ENCODE measurements at places on chromosomes 16 and 17.
A peak's percentile ranks its signal among the peaks of the same experiment; 100 is the strongest.

DNA sequence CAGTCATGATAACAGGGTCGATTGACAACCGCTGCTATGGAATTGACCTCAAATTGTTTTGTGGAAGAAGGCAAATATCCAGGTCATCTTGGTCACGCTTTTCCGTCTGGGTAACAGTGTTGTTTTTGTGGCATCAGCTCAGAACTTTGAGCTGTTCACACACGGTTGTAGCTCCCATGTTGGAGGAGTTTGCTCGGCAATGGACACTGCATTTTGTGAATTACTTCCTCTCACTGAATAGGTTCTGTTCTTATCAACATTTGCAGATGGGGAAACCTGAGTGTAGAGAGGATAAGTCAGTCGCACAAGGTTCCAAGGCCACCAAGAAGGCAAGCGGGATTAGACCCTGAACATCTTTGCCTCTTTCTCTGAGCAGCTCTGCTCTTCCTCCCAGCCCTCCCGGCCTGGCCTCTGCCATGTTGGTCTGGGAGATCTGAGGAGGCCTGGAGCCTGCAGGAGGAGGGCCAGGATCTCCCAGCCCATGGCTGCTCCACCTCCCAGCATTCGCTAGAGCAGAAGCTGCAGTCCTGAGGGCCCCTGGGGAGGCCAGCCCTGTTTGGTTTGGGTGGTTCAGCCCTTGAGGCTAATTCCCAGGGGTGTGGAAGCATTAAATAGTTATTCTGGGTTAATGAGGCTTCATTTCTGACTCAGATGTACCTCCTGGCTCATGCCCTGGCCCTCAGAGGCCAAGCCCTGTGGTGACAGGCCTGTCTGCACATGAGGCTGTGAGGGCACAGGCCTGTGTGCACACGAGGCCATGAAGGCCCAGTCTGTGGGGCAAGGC lies 154.1 kb upstream of the PLCG2 start:
- DNase-seq: no peak

DNA sequence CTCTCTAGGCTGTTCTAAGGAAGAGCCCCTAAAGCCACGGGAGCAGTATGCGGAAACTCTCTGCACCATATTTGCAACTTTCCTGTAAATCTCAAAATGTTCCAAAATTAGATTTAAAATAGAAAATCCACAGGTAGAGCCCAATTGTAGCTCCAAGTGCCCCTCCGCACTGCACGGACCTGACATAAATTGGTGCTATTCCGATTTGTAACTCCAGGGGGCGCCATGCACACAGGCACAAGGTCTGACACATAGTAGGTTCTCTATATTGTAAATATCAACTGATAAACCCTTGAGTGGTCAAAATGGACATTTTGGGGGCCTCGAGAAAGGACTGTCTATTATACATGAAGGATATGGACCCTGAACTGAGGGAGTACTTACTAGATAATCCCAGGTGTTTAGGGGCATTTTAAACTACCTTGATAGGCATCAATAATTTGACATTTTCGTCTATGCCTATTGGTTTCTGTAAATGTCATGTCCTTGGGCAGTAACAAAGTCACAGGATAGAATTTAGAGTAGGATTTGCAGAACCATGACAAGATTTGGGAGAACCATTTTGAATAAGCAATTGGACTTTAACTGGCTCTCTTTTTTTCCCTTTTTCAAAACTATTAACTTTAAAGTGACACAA lies 36.6 kb upstream of the TMEM132E start:
- peak; percentile 62 for DNase-seq

GRCh38 chr16:79599837-79600637 lies 500 bp downstream of the MAF start:
- DNase-seq: peak; percentile 49

GRCh38 chr17:15649861-15650421 lies 30.4 kb upstream of the FBXW10B start:
- DNase-seq: no peak

- DNase-seq: no peak
Observed at GRCh38 chr17:38339891-38340290, 3.9 kb downstream of the GPR179 start.

DNA sequence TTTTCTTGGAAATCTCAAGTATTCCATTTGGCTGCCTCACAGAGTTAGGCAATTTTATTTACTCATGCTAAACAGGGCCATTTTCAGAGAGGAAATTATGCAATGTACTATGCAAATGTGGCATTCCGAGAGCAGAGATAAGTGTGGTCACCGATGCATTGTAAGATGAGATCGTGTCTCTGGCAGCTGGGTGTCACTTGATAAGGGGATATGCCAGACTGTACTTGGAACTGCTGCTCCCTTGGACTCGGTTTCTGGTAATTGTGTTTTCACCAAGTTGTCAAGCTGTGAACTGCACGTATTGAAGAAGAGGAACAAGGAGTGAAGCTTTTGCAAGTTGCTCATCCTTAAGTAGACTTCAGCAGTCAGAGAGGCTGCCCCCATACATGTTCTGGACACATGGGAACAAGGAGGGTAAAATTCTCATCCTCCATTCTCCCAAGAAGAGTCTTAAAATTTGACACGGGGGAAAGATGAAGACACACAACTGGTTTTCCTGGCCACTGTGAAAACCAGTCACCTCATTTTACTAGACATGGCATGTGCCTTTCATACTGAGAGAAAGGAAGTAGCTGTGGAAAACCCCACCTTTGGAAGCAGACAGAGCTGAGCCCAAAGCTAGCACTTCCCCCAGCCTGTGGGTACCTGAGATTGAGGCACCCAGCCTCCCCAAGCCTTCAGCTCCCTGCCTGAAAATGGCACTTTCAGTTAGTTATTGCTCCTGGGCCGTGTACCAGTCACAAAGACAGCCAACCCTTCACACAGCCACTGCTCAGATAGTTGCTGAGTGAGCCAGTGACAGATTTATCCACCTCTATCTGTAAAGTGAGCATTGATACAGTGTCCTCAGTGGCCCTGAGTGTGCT lies 150.7 kb downstream of the SOCS1 start:
- DNase-seq: no peak

- DNase-seq: no peak
Observed at GRCh38 chr16:50808929-50809538, 67.1 kb downstream of the CYLD start.

DNA sequence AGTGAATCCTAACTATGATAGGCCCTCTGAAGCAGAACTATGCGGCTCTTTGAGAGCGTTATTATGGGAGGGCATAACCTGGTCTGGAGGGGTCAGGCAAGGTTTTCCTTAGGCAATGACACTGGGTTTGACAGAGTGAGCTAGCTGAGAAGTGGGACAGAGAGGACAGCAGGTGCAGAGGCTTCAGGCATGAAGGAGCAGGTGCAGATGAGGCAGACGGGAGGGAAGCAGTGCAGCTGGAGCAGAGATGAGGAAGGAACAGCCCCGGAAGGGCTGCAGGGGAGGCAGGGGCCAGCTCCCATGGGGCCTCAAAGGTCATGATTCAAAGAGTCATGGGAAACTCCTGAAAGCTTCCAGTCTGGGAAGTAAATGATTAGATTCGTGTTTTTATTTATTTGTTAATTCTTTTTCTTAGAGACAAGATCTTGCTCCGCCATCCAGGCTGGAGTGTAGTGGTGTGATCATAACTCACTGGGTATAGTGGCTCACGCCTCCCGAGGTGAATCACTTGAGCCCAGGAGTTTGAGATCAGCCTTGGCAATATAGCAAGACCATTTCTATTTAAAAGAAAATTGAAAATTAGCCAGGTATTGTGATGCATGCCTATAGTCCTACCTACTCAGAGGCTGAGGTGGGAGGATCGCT lies 5.4 kb downstream of the MARCHF10 start:
- no peak for DNase-seq

GRCh38 chr16:31277659-31278260 lies 18.0 kb downstream of the ITGAM start:
- DNase-seq: no peak

- DNase-seq: no peak
Observed at GRCh38 chr16:17724242-17724898, 253.6 kb upstream of the XYLT1 start.

DNA sequence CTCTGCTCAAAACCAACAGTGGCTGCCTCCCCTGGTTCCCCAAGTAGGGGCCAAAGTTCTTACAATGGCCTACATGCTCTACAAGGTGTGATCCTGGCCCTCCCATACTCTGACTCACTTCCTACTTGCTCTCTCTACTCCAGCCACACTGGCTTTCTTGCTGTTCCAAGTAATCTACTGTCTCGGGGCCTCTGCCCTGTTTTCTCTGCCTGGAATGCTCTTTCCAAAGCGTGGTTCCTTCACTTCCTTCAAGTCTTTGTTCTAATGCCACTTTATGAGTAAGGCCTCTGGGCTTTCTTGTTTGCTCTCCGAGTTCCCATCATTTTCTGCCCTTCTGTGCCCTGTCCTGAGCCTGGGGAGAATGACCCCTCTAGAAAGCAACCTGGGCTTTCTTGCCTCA lies 4.1 kb upstream of the CDH3 start:
- DNase-seq: no peak

GRCh38 chr16:28473714-28474265 lies 1.7 kb upstream of the NPIPB7 start:
- no peak for DNase-seq

DNA sequence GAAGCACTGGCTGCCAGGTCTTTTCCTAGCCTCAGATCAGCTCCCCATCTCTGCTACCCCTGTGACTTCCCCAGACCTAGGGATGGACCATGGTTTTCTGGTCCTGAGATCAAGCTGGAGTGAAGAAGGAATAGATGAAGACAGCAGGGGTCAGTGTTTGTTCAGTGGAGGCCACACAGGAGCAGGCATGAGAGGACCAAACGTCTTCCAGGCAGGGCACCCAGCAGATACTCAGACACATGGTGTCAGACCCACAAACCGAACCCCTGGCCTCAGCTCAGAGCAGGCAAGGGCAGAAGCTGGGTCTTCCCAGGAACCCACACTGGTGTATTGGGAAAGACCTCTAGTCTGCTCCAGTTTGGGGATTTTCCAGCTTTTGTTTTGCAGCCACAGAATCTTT lies 189.7 kb downstream of the IRX5 start:
- no peak for DNase-seq

GRCh38 chr16:86964796-86965241 lies 352.4 kb downstream of the C16orf95 start:
- DNase-seq: no peak

DNA sequence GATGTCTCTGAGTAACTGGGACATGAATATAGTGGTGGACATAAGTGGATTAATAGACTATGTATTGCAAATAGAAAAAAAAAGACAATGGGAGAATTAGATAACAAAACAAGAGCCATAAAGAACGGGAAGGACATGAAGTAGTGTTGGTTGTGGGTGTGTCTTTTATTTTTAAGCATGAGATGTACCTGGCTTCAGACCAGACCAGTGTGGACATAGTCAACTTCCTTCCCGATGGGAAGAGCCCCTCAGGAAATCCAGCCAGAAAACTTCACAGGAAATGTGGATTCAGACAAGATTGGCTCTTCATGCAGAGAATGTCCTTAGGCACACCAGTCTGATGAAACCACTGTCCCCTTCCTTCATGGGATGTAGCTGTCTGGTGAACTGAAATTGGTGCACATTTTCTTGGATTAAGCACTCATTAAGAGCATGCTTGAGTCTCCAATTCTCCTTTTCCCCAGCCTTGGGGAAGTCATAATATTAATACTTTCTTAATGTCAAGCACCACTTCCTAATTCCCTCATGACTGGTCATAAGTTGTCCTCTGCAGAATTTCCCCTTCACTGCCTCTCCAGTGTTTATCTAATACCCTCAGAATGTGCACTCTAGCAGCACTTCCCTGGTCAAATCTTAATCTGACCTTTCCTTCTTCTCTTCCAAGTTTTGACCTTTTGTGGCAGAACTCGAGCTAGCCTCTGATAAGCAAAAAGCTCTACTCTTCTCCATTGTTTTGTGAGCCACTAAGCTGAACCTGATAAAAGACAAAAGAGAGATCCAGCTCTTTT lies 350.6 kb upstream of the MAF start:
- DNase-seq: no peak

GRCh38 chr16:13770436-13770835 lies 149.5 kb upstream of the ERCC4 start:
- DNase-seq: no peak

GRCh38 chr17:78826421-78826820 lies 14.2 kb downstream of the USP36 start:
- DNase-seq: no peak

DNA sequence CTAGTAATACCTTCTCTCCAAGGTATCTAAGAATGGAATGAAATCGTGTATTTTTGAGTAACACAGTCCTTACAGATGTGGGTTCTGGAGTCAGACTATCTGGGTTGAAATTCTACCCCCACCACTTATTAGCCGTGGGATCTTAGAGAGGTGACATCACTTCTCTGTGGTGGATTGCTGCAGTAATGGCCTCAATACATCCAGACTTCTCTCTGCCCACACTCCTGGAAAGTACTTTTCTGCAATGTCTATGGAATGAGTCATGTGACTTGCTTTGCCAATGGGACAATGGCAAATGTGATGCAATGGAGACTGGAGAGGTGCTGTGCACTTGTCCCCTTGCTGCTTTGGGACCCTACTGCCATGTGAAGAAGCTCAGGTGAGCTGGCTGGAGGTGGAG lies 418.2 kb downstream of the HAPSTR1 start:
- no peak for DNase-seq

DNA sequence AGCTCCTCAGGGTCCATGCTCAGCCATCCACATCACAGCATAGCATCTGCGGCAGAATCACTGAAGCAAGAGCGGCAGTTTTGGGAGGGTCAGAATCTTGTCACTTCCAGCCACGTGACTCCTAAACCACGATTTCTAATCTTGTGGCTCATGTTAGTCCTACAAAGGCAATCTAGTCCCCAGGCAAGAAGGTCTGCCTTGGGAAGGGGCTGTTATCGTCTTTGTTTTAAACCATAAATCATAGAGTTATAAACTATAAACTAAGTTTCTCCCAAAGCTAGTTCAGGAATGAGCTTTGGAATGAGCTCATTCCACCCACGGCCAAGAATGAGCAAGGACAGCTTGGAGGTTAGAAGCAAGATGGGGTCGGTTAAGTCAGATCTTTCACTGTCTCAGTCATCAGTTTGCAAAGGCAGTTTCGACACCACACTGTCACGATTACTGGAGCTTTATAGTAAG lies 20.8 kb upstream of the DNAH17 start:
- DNase-seq: no peak

DNA sequence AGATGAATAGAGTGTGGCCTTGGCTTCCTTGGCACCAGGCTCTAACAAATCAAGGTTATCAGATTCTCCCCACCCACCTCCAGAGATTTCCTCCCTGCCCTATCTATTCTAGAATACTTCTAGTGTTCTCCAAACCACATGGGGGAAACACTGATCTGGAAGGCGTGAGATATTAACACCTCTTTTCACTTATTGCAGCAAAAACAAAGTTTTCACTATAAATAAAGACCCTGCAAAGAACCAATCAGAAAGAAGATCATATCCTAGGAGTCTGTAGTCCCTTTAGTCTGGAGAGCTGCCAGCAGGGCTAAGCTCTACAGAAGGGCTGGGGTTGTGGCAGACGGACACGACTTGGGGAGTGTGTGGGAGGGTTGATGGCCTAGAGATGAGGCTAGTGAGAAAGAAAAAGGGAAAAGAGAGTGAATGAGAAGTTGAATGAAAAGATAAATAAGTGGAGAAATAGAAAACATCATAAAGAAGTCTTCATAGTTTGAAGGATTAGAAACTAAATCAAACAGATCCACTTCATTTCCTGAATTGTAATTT lies 8.6 kb upstream of the SKAP1 start:
- DNase-seq: no peak
